Lung microvascular endothelial cell (primary cell): ENCODE measurements at places on chromosomes 13 and 19. TPM values are rescaled to one million over a fixed set of nuclear protein-coding genes. Genes with fewer than 3 reads are reported as not detected.

- no peak for DNase-seq
Measured at GRCh38 chr13:50187352-50188029, 172.2 kb downstream of the KCNRG start.

- no peak for DNase-seq
Measured at GRCh38 chr19:1065606-1066109, 1.3 kb upstream of the ARHGAP45 start.

DNA sequence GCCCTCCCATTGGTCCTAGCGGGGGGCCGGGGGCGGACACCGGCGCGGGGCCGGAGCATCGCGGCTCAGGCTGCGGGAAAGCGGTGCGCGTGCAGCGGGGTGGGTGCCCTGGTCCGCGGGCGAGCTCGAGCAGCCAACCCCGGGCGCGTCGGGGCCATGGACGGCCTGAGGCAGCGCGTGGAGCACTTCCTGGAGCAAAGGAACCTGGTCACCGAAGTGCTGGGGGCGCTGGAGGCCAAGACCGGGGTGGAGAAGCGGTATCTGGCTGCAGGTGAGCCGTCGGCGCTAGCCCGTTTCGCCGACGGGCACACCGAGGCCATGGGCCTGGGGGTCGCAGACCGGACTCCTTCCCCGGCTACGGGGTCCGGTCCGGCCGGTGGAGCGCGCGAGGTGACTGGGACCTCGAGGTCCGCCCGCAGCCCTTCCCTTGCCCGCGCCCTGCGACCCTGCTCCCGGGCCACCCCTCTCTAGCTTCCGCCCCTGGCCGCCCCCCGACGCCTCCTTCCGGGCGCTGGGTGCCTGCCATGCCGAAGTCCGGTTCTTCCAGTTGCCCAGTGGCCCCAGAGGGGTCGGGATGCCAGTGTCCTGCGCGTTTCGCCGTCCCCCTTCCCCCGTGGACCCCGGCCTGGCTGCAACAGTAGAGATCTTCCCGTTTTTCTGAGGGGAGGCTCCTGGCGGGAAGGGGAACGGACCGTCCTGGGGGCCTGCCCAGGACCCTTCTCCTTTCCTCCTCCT, at the start of gene REEP6:
Gene REEP6 (plus strand): TSS at position 68 of the 735 bp plus-strand sequence. CDS start 89 bp downstream, at position 157.
- no peak for DNase-seq

SIGLEC9 gene
- 0.20 and 0.22 TPM in 2 replicates for total RNA-seq
